ENCODE measurements at places on chromosomes 2 and 18. TPM values are rescaled to one million over a fixed set of nuclear protein-coding genes. Genes with fewer than 3 reads are reported as not detected.

DNA sequence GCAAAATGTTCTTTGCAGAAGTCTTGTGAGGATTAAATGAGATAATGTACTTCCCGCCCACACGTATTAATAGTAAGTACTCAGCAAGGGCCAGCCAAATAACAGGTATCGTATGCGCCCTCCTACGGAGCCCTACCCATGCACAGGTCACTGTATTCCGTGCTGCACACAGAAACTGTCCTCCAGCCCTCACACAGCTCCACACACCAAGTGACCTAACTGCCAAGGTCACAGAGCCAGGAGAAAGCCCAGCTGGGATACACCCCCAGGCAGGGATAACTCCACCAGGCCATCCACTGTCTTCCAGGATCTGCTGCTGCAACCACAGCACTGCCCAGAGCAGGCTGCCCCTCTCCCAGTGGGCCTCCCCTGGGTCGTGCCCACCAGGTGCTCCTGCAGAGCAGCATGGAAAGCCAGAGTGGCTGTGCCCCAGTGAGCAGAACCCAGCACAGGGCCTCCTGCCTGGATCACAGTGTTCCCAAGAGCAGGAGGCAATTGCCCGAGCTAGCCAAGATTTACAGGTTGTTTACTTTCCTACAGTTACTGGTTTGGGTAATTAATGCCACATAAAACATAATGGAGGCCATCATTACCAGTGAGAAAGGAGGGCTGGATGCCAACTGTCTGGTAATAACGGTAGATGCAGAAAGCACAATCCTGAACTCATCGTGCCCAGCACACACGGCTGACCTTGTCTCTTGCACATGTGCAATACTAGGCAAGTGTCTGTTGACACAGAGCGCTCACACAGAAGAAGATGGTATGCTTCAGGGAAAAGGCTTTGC is 24.4 kb downstream of the TFCP2L1 start:
- no peaks in the 10 kb centered on the region for H3K36me3 ChIP-seq
- no peaks in the 10 kb centered on the region for H3K4me1 ChIP-seq
- no peak for DNase-seq
- no peak overlapping the region for H3K27ac ChIP-seq

GRCh38 chr18:48724442-48724841 is 185.6 kb downstream of the CTIF start:
- no peak overlapping the region for H3K4me3 ChIP-seq
- no peaks in the 10 kb centered on the region for H3K36me3 ChIP-seq

DNA sequence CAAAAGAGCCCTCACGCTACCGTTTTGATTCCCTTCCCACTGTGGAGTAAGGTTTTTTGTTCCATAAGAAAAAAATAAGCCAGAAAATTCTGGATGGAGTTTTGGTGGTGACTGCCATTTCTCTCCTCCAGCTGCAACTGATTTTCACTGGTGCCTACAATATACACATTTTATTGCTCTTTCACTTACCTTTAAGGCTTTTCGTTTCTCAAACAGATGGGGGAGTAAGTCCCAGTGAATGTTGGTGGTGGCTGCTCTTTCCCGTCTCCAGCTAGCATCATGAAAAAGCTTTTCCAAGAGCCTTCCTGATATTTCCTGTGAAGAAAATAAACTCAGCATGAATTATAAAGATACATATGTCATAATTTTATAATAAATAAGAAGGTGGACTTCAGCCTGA is 932.5 kb upstream of the PIK3C3 start:
- H3K36me3 ChIP-seq: no peaks in the 10 kb centered on the region
- DNase-seq: no peak
- no peak overlapping the region for H3K4me3 ChIP-seq

DNA sequence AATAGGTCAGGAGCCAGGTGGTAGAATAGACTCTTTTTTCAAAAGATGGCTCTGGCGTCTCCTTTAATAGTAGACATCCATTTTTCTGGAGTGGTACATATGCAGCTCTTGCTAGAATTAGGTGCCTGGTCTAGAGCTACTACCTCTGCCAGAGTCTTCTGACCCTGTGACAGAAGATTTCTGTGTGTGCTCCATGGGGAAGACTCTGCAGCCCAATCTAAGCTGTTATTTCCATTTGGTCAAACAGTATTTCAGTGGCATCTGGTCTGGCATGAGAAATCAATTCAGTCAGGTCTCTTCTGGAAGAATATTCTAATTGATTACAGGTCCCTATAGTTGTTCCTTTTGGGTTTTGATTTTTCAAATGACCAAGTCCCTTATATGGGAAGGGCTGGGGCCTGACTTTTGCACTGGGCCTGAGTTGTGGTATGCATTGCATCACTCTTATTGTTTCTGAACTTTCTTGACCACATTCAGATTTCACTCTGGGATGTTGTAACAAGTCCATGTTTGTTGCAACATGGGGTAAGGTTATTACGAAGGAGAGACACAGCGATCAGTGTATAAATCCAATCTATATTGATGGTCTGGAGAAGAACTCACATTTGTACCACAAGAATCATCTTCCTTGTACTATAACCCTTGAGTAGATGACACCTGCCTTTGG is 12.1 kb downstream of the MXD1 start:
- H3K36me3 ChIP-seq: peaks cover 21% of the 10 kb centered on the region
- peaks cover 11% of the 10 kb centered on the region for H3K4me1 ChIP-seq
- no peak overlapping the region for H3K4me3 ChIP-seq
- no peaks in the 10 kb centered on the region for H3K27me3 ChIP-seq

GRCh38 chr18:8858888-8859511 is 153.6 kb downstream of the MTCL1 start:
- H3K27me3 ChIP-seq: no peaks in the 10 kb centered on the region
- no peaks in the 10 kb centered on the region for H3K36me3 ChIP-seq
- no peak overlapping the region for H3K4me3 ChIP-seq
- no peak overlapping the region for H3K27ac ChIP-seq

- H3K4me3 ChIP-seq: no peak overlapping the region
- no peak for DNase-seq
- H3K4me1 ChIP-seq: no peaks in the 10 kb centered on the region
- peaks cover 39% of the 10 kb centered on the region for H3K27me3 ChIP-seq
These were observed 6.4 kb downstream of the ADCYAP1 start for GRCh38 chr18:911025-911424.

DNA sequence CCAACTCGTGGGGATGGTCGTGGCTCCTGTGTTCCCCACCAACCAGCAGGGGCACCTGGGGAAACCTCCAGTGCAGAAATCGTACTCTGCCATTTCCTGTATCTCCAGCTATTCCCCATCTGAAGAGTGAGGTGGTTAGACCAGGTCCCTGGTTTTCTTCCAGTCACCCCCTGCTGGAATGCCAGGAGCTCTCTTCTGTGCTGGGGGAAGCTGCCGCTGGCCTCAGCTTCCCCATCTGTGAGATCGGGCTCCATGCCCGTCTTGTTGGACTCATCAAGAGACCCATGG is 119.7 kb downstream of the INHBB start:
- no peak for DNase-seq
- H3K4me1 ChIP-seq: no peaks in the 10 kb centered on the region
- no peak overlapping the region for H3K27ac ChIP-seq

DNA sequence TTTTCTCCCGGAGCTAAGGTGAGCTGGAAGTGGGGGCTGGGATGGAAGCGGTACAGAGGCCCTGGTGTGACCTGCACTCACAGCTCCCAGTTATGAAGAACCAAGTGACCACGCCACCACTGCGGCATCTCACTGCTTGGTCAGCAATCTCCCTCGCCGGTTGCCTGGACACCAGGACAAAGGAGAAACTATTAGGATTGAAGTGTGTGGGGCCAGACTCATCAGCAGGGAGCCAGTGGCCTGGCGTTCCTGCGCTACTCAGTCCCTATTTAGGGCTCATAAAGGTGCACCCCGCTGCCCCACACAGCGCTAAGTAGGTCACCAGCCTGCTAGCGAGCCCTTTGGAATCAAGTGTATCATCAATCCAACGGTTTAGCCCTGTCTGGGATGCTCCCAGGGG is 82.9 kb downstream of the ZCCHC2 start:
- no peak overlapping the region for H3K27ac ChIP-seq
- no peak for DNase-seq
- no peaks in the 10 kb centered on the region for H3K4me1 ChIP-seq
- no peaks in the 10 kb centered on the region for H3K36me3 ChIP-seq
- H3K4me3 ChIP-seq: no peak overlapping the region

DNA sequence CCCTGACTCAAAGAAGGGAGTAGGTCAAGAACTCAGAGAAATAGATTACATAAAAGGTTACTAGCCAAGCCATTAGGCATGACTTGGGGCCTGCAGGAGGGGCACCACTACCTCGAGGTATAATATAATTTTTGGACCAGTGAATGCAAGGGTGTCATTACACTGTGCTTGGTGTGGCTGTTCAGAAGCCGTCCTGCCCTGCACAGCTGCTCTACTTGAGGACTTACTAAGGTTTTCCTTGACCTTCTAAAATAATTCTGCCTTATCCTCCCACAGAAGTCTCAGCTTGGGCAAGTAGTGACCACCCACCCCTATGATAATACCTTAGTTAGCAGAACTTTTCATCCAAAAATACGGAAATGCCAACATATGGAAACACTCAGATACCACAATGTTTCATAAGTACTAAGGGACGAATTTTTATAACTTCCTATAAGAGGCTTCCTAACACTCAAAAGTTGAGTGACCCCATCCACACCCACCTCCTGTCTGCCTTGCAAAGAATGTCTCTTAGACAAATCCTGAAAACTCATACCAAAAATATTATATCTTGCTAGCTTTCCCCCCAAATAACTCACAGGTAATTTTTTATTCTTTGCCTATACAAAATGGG is 17.7 kb upstream of the ATG16L1 start:
- DNase-seq: no peak
- no peak overlapping the region for H3K27ac ChIP-seq
- peaks cover 4% of the 10 kb centered on the region for H3K4me1 ChIP-seq
- no peaks in the 10 kb centered on the region for H3K36me3 ChIP-seq

DNA sequence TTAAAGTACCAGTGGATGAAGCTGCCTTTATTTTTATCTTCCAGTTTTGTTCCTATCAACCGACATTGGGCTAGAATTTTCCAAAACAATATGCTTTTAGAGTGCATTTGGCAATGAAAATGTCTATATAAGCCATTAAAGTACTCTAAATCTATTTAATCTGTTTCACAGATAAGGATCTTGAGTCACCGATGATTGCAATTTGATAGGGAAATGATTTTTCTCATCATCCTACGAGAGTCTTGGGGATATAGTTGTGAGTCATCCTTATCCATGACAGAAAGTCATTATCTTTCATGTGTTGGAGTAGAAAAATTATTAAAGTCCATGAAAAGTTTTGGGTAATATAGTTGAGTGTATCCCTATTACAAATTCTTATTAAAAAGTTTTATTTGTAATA is 26.1 kb downstream of the SLC39A10 start:
- H3K27me3 ChIP-seq: no peaks in the 10 kb centered on the region
- DNase-seq: no peak
- no peak overlapping the region for H3K27ac ChIP-seq
- H3K4me3 ChIP-seq: no peak overlapping the region
- no peaks in the 10 kb centered on the region for H3K4me1 ChIP-seq

GRCh38 chr2:129934044-129934822 is 45.2 kb upstream of the RAB6C start:
- no peak for DNase-seq
- H3K36me3 ChIP-seq: no peaks in the 10 kb centered on the region
- H3K4me1 ChIP-seq: no peaks in the 10 kb centered on the region

- no peaks in the 10 kb centered on the region for H3K27me3 ChIP-seq
- no peaks in the 10 kb centered on the region for H3K4me1 ChIP-seq
- H3K27ac ChIP-seq: no peak overlapping the region
These were observed 50.0 kb downstream of the LPIN1 start for GRCh38 chr2:11796190-11797171.

GRCh38 chr2:187684174-187684573 is 129.9 kb upstream of the TFPI start:
- no peak overlapping the region for H3K27ac ChIP-seq
- no peaks in the 10 kb centered on the region for H3K4me1 ChIP-seq
- no peaks in the 10 kb centered on the region for H3K36me3 ChIP-seq
- H3K27me3 ChIP-seq: no peaks in the 10 kb centered on the region

DNA sequence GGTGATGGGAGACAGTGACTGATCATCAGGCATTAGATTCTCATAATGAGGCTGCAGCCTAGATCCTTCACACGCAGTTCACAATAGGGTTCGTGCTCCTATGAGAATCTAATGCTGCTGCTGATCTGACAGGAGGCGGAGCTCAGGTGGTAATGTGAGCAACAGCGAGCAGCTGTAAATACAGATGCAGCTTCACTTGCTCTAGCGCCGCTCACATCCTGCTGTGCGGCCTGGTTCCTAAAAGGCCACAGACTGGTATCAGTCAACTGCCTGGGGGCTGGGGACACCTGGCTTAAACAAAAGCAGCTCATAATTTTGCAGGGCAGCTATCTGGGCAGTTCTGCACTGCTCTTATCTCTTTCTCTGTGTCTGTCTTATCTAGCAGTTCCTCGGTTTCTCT is 20.4 kb upstream of the CD226 start:
- no peaks in the 10 kb centered on the region for H3K27me3 ChIP-seq
- peaks cover 14% of the 10 kb centered on the region for H3K4me1 ChIP-seq
- no peak overlapping the region for H3K4me3 ChIP-seq
- no peak overlapping the region for H3K27ac ChIP-seq
- DNase-seq: peak; percentile 62
- no peaks in the 10 kb centered on the region for H3K36me3 ChIP-seq

GRCh38 chr2:172284209-172284608 is 143.2 kb upstream of the ITGA6 start:
- DNase-seq: no peak
- no peak overlapping the region for H3K4me3 ChIP-seq
- H3K27ac ChIP-seq: no peak overlapping the region
- H3K27me3 ChIP-seq: no peaks in the 10 kb centered on the region
- H3K36me3 ChIP-seq: no peaks in the 10 kb centered on the region
- peaks cover 17% of the 10 kb centered on the region for H3K4me1 ChIP-seq

GRCh38 chr2:33219850-33220275 is 256.6 kb upstream of the RASGRP3 start:
- H3K36me3 ChIP-seq: no peaks in the 10 kb centered on the region
- H3K27me3 ChIP-seq: no peaks in the 10 kb centered on the region
- no peak overlapping the region for H3K27ac ChIP-seq
- no peak overlapping the region for H3K4me3 ChIP-seq
- no peak for DNase-seq
- H3K4me1 ChIP-seq: no peaks in the 10 kb centered on the region

SIX3 gene
- not detected for total RNA-seq

CAPN14 gene
- 0.52 TPM for total RNA-seq

RAB6D gene
- total RNA-seq: 0.28 TPM

UGT1A10 gene
- 0.09 TPM for total RNA-seq

PSMA8 gene
- 0.66 TPM for total RNA-seq

WDR33 gene
- 39.0 TPM for total RNA-seq
